Heart right ventricle (tissue), 16 donors: ENCODE measurements at places on chromosomes 2 and 18. TPM values are rescaled to one million over a fixed set of nuclear protein-coding genes. Genes with fewer than 3 reads are reported as not detected.

GRCh38 chr2:160434254-160434948, 59.2 kb downstream of the RBMS1 start:
- DNase-seq, result no peak

DNA sequence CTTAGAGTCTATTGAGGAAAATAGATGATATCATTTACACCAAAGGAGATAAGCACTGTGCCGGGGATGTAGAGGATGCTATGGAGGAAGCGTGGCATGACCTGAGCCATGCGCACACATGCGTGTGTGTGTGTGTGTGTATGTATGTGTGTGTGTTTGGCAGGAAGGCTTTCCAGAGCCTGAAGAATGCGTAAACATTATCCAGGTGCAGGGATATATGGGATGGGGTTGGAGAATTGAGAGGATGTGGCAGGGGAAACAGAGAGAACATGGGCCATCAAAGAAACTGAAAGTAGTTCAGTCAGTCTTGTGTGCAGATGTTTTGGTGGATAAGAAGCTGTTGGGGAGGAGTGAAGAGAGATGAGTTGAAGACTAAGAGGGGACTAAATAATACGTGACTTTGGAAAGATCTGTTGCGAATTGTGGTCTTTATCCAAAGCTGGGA, 9.3 kb upstream of the STAT1 start:
- no peak for DNase-seq

- no peak for DNase-seq
These were observed 78.5 kb downstream of the MAIP1 start for GRCh38 chr2:200033929-200034328.

- no peak for DNase-seq
These were observed 96.5 kb downstream of the PTGR3 start for GRCh38 chr18:75112186-75113096.

DNA sequence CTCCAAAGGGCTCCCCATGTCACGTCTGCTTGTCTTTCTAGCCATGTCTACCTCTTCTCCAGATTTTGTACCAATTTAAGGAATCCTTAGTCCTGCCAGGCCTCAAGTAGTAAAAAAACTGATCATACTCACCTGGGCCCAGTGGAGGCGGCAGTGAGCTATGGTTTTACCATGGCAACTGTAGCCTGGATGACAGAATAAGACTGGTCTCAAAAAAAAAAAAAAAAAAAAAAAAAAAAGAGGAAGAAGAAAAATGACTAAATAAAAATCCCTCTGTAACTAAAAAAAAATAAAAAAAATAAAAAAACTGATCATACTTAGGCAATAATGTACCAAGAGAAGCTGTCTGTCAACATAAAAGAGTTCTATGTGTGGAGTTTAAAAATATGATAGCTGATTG, 221.6 kb downstream of the NR4A2 start:
- no peak for DNase-seq

DNA sequence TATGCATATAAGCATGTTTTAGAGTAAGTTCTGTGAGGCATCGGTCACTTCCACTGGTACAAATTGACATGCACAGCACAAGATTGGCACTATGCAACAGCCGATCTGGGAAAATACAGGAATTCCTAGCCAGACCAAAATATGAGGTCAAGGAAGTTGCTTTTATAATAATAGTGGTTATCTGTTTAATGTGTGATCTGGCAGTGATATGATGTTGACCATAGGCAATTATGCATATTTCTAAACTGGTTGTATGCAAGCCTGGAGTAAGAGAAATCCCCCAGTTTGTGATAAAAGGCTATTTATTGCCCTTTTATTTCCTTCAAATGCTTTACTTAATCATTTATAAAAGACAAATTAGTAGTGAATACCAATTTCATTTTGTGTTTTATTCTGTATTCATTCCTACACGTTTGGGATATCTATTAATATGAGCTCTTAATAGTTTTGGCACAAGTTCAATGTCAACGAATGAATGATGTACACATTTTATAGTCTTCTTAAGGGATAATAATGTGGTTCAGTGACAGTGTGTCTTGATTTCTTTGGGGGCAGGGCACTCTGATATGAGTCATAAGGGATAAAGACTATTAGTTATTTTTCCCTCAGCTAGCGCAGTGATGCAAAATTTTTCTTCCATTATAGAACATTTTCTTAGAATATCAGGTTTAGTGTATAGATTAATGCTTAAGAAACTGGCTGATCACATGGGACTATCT, 34.7 kb upstream of the ZEB2 start:
- DNase-seq, result no peak

- no peak for DNase-seq
These were observed 152.7 kb downstream of the UBR3 start for GRCh38 chr2:169980001-169980400.

GRCh38 chr2:24473626-24474025, 17.4 kb upstream of the NCOA1 start:
- DNase-seq, result no peak

GRCh38 chr2:238915196-238915595, 67.3 kb downstream of the TWIST2 start:
- no peak for DNase-seq

- DNase-seq, result no peak
These were observed 5.0 kb upstream of the SP100 start for GRCh38 chr2:230410861-230411569.

GRCh38 chr2:36535099-36535498, 62.9 kb downstream of the FEZ2 start:
- no peak for DNase-seq

DNA sequence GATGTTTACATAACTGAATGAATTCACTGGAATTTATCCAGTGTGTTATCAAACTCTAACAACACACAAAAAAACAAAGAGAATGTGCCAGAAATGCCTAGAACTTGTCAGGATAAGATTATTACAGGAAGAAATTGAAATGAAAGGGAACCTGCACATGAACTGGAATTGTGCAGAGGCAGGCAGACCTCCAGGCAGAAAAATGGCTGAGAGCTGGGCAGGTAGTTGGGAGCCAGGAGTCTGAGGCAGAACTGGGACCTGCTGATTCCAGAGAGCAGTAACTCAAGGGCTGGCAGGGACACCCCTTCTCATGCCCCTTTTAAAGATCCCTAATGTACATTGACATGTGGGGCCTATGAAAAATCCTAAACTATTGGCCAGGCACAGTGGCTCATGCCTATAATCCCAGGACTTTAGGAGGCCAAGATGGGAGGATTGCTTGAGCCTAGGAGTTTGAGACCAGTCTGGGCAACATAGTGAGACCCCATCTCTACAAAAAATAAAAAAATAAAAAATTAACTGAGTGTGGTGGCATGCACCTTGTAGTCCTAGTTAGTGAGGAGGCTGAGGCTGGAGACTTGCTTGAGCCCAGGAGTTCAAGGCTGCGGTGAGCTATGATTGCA, 674 bp upstream of the SP110 start:
- DNase-seq, result no peak

GRCh38 chr2:98088261-98088660, 1.3 kb downstream of the VWA3B start:
- no peak for DNase-seq

DNA sequence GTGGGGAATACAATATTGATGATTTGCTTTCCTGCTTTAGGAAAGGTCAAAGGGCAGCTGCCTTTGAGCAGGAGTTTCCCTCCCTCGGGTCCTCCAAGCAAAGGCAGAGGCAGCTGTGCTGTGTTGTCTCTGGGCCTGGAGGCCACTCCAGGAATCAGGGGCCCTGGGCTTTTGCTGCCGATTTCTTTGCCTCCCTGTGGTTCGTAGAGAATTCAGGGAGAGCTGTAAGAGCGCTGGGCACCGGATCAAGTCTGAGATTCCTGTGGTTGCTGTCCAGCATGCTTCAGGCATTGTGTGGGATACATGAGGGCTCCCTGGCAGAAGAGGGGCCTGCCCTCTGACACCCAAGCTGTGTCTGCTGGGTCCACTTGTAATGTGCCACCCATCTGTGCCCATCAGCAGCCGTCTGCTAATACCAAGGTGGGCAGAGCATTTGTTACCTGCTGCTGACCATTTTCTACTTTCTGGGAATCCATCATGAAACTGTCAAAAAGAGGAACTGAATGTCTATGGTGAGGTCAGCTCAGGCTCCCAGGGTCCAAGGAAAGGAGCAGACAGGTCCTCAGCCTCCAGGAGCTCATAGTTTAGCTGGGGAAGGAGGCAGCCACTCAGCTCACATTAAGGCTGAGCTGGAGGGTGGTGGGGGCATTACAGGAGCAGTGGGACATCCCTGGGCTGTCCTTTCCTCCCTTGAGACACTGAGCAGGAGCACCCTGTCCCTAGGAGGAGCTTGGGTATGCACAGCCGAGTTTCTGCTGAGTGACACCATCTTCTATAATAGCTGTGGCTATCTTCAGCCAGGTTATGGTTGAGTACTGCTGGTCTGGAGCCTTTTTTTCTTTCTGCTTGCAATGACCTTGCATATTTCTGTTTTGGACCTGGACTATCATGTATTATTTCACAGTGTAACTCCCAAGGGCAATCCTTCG, 68.5 kb downstream of the CTIF start:
- DNase-seq, result peak; percentile 58

DNA sequence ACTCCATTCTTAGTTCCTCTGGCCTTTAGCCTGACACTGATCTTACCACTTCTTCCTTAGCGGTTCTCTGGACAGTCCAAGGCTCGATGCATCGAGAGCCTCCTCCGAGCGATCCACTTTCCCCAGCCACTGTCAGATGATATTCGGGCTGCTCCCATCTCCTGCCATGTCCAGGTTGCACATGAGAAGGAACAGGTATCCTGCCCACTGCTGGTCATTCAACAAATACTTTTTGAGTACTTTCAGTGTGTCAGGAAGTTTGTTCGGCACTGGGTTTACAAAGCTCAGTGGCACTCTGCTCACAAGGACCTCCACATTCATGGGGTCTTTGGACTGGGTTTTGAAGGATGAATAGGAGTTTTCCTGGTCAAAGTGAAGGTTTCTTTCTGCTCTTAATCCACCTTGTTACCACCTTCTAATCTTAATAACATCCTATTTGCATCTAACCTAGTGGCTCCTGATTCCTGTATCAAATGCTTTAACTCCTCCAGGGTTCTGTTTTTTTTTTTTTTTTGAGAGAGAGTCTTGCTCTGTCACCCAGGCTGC, 25.8 kb downstream of the GCKR start:
- DNase-seq, result no peak

DNA sequence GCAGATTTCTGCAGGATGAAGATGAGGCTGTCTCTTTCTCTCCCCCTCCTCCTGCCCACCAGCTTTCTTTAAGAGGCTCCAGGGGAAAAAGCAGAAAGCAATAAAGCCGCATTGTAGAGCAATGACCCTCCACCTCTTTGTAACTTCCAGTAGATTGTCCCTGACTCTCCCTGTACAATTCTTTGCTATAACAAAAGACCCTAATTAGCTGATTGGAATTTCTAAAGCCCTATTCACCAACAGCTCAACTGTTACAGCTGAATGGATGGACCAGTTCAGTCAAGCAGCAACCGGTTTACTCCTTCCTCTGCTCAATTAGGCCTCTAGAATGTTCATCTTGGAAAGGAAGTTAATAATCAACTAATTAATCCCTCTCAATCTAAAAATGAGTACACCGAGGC, 301.0 kb downstream of the STK39 start:
- no peak for DNase-seq

- DNase-seq, result no peak
These were observed 74.1 kb downstream of the TLK1 start for GRCh38 chr2:171086352-171087290.

GRCh38 chr2:190948671-190949070, 65.3 kb downstream of the STAT1 start:
- no peak for DNase-seq

- DNase-seq, result no peak
These were observed 259.2 kb downstream of the CELF4 start for GRCh38 chr18:37306432-37306831.

DNA sequence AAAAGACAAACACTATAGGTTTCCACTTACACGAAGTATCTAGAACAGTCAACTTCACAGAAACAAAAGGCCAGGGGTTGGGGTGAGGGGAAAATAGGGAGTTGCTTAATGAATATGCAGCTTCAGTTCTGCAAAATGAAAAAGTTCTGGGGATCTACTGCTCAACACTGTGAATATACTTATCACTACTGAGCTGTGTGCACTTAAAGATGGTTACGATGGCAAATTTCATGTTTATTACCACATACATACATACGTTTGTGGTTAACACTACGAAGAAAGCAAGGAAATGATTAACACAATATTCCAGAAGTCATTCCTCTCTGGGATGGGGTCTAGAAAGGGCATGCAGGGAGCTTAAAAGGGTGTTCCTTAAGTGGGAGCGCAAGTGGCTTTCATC, 19.3 kb downstream of the MBOAT2 start:
- DNase-seq, result no peak

DNA sequence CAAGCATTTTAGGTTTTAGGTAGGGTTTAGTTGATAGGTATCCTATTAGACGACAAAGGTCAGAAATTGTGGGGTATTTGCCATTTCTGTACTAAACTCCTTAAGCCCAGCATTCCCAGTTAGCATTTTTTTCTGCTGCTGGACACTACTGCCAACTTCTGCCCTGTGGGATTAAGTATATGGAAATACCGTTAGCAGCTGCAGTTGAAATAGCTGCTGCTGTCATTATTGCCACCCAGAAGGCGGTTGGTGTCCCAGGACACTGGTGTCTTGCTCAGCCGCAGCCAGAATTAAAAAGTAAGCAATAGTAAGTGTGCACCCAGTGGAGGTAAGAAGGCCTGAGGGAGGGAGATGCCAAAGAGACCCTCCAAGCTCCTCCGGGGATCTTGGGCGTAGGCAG, 1.9 kb upstream of the UXS1 start:
- no peak for DNase-seq

GRCh38 chr2:217978536-217979150, 24.2 kb downstream of the TNS1 start:
- DNase-seq, result no peak

- no peak for DNase-seq
These were observed 32.6 kb downstream of the RBKS start for GRCh38 chr2:27857417-27858172.

DNA sequence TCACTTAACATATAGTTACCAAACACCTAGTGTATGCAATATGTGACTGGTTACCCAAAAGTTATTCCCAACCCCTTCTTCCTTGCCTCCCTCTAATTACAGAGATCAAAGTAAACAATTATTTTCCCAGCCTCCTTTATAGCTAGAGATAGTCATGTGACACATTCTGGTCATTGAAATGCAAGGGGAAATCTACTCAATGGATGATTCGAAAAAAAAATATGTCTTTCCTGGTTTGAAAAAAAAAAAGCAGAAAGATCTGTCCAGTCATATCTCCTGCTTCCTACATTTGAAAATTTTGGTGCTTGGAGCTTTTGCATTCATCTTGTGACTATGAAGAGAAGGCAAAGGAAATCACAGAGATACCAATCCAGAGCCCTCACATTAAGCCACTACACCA, 27.6 kb upstream of the UGP2 start:
- no peak for DNase-seq

GRCh38 chr18:76764291-76764901, 58.0 kb upstream of the ZNF236 start:
- DNase-seq, result no peak

DUSP19 gene
- total RNA-seq, result 12.7 TPM

RFTN2 gene
- total RNA-seq, result 3.6 TPM

REG1B gene
- not detected for total RNA-seq

LYG1 gene
- total RNA-seq, result not detected

CPLX4 gene
- total RNA-seq, result 0.11 TPM

QPCT gene
- 1.8 TPM for total RNA-seq
